ENCODE measurements at places on chromosomes 16 and 17. TPM values are rescaled to one million over a fixed set of nuclear protein-coding genes. Genes with fewer than 3 reads are reported as not detected.

WFDC1 gene
- total RNA-seq, result 12.5 TPM

GJD3 gene
- total RNA-seq, result not detected

MED13 gene
- total RNA-seq, result 50.1 TPM

TEKT1 gene
- not detected for total RNA-seq

CCR7 gene
- not detected for total RNA-seq

TEDC2 gene
- total RNA-seq, result 3.0 TPM

CCL3 gene
- not detected for total RNA-seq

PRSS53 gene
- 9.6 TPM for total RNA-seq

ZFP3 gene
- total RNA-seq, result 1.2 TPM

KRTAP4-3 gene
- total RNA-seq, result not detected

RPS6KB1 gene
- 22.3 TPM for total RNA-seq

HEATR3 gene
- 29.4 TPM for total RNA-seq

CDH11 gene
- 803 TPM for total RNA-seq

SNTB2 gene
- 81.5 TPM for total RNA-seq

TBC1D3K gene
- total RNA-seq, result not detected

RNF135 gene
- total RNA-seq, result 6.8 TPM

ODF4 gene
- total RNA-seq, result not detected

SMIM36 gene
- total RNA-seq, result not detected

C16orf96 gene
- not detected for total RNA-seq

CACNG3 gene
- not detected for total RNA-seq
